Liver (tissue), 10 donors: ENCODE measurements at places on chromosomes 3 and 15.

DNA sequence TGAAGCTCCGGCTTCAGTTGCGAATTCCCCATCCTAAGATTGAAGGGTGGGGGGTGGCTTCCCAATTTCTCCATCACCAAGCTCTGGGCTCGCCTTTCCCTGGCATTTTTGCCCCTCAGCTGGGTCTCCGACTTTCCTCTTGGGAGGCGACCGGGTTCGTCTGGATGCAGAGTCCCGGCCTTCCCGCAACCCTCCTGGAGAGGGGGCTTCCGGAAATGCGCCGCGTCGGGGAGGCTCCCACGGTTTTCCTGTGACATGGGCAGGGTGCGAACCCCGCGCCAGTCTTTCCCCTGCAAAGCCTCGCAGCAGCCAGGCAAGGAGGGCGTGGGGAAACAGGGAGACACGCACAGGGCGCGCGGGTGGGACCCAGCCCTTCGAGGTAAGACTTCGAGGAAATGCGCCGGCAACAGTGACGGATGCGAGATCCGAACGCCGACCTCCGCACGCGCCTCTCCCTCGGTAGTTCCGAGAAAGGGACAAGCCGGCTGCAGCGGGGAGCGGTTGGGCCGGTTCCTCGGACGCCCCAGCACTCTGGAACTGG lies 466 bp upstream of the HCN4 start:
- no peak for DNase-seq

DNA sequence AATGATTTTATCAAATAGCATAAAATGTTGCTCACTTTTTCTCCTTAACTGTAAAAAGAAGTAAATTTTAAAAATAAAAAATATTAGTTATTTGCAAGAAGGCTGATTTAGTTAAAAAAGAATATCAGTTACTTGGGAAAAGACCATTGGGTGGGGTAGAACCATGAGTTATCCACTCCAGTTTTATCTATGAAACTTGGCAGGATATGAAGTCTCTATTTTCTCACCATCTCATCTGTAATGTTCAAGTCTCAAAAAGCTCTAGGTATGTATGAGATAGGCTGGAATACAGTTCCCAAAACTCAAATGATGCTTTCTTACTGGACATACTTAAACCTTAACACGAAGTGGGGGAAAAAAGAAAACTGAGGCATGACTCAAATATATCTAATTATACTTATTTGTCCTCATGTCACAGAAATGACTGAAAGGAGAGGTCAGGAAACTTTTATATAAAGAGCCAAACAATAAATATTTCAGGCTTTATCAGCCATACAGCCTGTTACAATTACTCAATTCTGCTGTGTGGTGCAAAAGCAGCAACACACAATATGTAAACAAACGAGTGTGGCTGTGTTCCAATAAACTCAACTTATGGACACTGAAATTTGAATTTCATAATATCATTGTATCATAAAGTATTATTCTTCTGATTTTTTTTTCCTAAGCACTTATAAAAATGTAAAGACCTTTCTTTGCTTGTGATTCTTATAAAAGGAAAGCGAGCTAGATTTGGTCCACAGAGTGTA lies 131.8 kb downstream of the TBL1XR1 start:
- no peak for DNase-seq

DNA sequence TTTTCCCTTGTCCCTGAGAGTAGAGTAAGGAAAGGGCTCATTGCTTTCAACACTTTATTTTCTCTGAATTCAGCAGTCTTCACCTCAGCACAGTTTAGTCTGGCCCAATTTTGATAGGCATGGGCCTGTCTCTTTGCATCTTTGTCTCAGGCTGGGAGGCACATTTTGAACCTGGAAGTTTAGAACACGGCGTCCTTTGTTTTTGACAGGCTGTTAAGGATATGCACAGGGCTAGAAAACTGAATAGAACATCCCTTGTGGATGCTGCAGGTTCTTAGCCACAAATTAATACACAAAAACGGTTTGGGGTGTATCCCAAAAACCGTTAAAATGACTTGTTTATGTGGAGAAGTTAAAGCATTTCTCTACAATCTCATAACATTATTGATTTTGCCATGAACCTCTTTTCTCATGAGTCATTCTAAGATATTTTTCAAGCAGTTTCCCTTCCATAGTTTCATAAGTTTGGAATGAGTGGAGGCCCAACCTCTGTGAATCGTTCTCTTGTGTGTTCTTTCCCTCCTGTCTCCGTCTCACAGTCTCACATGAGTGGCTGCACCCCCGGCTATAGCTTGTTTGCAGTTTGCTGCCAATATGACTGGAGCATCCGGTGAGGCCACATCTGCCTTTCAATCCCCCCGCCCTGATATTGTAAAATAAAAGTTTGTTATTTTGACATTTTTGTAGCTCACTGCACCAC lies 192.9 kb upstream of the EIF1B start:
- DNase-seq: no peak

DNA sequence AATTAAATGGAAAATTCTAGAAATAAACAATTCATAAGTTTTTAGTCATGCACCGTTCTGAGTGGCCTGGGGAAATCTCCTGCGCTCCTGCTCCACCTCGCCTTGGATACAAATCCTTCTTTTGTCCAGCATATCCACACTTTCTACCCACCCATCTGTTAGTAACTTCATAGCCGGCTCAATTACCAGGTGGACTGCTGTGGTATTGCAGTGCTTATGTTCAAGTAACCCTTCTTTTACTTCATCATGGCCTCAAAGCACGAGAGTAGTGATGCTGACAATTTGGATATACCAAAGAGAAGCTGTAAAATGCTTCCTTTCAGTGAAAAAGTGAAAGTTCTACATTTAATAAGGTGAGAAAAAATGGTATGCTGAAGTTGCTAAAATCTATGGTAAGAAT lies 142.3 kb upstream of the CHL1 start:
- DNase-seq: no peak

GRCh38 chr3:13544293-13544831 lies 4.6 kb upstream of the FBLN2 start:
- DNase-seq: no peak
